ENCODE measurements at places on chromosomes 4 and X.

GRCh38 chr4:185938654-185939053 lies 126.7 kb upstream of the SORBS2 start:
- no peak for DNase-seq

DNA sequence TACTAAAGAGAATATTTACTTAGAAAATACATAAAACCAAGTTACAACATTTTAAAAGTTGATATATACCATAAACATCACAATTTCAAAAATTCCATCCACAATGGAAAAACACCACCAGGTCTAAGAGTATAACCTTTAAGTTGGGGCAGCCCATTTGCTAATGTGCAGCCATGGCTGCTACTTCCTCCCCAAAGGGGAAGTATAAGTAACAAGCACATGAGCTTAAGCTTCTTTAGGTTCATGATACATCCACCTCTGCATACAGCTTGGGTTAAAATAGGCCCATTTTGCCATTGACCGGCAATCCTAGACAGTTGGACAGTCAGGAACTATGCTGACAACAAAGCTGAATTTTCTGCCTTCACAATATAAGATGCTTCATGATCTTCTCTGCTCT lies 16.6 kb upstream of the GASK1B start:
- no peak for DNase-seq

DNA sequence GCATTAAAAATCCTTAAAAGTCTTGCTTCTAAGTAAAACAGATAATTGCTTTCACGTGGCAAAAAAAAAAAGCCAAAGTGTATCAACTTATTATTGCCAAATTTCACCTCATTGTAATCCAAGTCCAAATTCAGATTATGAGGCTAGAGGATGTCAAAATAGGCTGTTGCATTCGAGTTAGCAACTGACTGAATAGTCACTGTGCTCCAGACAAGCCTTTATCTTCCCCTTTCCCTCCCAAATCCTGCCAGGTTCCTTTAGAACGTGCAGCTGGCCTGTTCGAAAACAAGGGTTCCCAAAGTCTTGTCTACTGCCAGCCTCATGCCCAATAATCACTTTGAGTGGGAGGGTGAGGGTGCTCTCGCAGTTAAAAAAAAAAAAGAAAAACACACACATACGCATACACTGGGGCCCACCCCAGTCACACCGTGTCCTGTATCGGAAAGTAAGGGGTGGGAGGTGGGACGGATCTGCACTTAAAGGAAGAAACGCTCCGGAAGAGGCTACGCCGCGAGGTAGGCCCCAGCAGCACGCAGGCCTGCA lies 603 bp downstream of the MAD2L1 start:
- DNase-seq: no peak

- no peak for DNase-seq
Measured at GRCh38 chr4:113468165-113469022, 293.1 kb downstream of the CAMK2D start.

- no peak for DNase-seq
Measured at GRCh38 chrX:15761564-15762191, 23.6 kb downstream of the CA5B start.

DNA sequence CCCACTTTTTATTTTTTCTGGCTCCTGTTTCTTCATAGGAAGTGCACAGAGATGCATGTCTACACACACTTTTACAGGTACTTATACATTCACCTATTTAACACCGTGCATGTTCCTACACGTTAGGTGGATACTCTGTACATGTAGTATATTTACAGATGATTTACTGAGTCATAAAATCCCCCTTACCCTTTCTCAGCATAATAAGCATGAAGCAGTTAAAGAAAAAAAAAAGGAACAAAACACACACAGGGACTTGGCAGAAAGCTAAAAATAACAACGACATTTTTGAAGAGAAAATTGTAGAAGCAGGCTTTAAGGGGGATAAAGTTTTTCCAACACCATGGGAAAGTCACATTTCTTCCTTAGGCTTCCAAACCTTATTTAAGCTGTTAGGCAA lies 96.4 kb upstream of the IQCM start:
- no peak for DNase-seq

DNA sequence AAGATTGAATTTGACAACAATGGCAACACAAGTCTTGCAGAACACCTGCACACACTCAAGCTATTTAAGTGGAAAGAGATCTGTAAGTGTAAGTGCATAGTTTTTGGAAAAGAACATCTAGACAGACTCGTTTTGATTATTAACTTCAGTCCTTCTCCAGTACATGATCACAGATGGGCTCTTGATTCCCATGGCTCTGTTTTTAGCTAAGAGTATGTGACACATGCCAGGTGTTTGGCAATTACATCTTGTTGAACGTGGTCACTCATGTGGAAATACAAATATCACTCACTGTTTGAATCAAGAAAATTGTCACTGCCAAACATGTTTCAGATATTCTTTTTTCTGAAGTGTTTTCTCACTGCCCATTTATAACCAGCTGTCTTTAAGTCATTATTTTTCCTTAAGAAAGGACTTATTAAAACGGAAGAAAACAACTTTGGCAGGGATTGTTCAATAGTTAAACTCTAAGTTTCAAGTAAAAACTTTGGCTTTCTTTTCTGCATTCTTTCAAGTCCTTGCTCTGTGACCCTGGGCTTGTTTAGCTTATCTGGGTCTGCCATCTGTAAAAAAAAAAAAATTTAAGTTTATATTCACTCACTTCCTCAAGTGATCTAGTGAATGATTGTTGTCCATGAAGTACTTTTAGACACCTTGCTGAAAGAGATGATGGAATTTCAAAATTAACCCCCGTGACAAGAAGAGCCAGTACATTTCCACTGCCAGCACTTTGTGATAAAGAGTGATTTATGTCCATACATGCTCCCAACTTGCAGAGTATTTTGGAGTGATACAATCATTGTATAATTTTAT lies 125.4 kb downstream of the ATXN3L start:
- DNase-seq: no peak

DNA sequence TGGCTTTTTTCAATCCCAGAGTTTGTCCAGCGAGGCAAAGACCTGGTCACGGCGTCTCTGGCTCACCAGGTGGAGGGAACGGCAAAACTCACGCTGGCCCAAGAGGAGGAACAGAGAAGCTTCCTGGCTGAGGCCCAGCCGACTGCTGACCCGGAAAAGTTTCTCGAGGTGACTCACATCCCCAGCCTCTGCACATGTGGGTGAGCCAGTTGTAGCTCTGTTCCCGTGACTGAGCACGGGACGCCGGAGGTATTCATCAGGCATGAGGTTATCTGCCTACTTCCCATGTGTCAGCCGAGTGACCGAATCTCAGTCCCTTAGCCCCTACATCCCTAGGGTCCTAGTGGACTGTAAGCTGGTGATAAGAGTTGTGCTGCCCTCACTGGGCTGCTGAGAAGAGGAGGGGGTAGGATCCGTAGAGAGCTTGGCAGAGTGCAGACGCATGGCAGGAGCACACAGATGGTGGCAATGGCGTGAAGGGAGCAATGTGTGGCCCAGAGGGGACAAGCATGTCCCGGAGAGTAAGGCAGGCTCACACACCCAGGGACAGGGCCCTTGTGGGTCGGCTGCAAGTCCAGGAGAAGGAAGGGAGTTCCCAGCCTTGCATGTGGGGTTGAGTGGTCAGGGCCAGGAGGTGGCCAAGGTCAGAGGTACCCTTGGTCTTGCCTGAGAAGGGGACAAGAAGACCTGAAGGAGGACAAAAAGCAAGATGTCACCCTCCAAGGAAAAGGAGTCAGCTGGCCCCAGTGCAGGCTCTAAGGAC lies 42.9 kb downstream of the EVC start:
- DNase-seq: no peak

GRCh38 chrX:129769467-129770154 lies 10.1 kb upstream of the SASH3 start:
- DNase-seq: no peak

DNA sequence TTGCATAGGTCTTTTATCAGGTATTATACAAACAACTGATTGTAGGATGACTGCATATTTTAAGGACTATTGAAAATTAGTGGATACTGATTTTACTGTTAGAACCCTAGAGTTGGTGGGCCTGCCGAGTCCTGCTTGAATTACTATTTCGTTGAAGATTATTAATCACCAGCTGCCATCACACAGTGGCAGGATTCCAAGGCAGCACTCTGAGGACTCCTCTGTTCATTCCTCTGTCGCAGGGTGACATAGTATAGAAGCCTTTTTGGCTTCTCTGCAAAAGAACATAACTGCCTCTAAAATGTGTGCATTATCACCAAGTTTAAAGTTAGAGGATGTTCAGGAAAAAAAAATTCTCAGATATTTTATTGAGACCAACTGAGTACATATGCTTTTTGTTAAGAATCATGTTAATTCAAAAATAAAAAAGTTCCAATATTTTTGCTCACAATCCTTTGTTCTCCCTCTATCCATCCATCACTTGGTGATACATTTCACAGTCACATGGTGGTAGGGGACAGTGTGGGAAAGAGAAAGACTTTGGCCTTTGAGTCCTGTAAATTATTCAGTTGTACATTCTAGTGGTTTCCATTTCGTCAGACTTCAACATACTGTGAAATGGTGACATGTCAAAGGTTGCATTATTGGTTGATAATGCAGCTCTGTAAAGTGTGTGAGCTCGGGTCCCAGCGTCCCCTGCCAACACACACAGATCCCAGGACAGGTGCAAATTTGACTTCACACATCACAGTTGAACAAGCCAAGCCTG lies 332.5 kb downstream of the GRID2 start:
- no peak for DNase-seq

DNA sequence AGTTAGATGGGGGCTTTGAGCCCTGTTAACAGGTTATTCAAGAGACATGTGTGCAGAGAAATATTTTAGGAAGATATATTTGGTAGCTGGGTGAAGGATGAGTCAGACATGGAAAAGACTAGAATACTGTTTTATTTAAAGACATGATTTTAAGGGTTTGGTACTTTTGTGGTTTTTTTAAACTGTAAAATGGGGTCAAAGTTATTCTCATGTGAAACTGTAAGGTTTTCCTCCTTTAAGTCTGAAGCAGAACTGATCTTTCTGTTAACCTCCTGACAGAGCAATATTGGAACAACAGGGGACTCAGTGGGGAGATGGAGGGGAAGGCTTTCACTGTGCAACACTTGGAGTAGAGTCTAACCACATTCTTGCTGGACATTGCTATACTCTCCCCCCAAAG lies 112.4 kb upstream of the LSM6 start:
- no peak for DNase-seq

GRCh38 chr4:111698361-111698760 lies 446.9 kb upstream of the FAM241A start:
- DNase-seq: no peak

GRCh38 chr4:4474476-4474875 lies 67.4 kb downstream of the STX18 start:
- no peak for DNase-seq

- no peak for DNase-seq
Measured at GRCh38 chr4:153731239-153731638, 28.6 kb downstream of the RNF175 start.

GRCh38 chrX:71250841-71251240 lies 3.1 kb downstream of the ZMYM3 start:
- no peak for DNase-seq

- DNase-seq: no peak
Measured at GRCh38 chr4:78150543-78150864, 93.4 kb downstream of the FRAS1 start.

DNA sequence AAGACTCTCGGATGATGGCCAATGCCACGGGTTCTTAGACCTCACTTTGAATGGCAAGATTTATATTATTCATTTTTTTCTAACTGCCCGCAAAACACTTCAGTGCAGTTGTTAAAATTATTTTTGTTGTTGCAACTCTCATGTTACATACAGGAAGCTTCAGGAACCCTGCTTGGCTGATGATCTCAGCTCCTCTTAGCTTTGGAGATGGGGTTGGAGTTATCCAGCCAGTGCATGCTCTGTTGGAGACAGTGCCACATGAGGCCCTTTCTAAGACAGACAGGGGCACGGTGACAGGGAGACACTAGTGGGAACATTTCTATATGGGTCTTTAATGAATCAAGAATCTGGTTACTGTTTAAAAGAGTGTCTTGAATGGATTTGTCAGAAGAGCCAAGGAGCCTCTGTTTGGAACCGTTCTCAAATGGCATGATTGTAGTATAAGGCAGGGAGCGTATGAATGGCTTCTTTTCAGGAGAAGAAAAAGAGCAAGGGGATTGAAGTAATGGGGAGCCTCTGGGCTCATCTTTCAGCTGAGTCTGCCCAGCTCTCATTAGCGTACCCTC lies 61.9 kb upstream of the ENPP6 start:
- DNase-seq: no peak

DNA sequence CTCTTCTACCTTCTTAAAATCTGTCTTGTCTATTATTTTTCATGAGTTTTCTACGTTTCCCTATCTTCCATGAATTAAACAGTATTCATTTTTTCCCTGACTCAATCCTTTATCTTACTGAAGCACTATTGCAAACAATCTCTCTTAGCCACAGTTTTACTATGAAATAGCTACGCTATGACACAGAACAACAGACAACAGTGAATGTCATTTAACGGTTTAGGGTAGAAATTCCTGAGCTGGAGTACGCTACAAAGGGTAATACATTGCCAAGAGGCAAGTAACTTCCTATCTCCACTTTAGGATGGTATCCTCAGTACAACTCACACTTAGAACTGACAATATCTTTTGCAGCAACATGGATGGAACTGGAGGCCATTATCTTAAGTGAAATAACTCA lies 552.6 kb downstream of the INPP4B start:
- no peak for DNase-seq

DNA sequence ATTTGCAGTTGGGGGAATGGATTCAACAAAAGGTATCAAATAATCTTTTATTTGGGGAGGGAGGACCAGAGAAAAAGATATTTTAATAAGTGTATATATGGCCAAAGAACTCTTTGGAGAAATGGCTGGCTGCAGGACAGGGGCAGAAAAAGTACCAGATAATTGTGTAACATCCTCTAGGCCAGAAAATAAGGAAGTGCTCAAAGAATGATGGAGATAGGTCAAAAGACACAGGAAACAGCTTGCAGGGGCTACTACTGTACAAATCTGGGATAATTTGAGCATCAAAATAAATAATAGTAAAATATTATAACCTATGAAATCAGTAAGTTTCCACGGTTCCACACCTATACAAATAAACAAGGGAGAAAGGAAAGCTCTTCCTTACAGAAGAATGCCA lies 34.8 kb downstream of the KLHL5 start:
- no peak for DNase-seq

DNA sequence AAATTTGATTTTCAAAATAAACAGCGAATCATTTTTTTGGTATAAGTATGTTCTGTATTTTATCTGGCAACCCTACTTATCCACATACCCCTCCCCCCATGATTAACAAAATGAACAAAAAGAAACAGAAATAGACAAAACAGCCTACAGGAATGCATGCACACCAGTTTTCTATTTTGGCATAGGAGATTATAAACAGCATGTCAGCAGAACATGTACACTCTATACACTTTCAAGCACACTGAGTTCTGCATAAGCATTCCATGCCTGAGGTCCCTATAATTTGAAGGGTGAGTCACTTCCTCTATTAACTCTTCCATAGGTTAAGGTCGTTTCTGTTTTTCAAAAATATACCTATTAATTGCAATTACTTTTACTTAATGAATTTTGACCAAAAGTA lies 28.0 kb upstream of the ZNF280C start:
- DNase-seq: no peak

- DNase-seq: no peak
Measured at GRCh38 chr4:155592179-155592937, 74.3 kb upstream of the GUCY1A1 start.

- DNase-seq: no peak
Measured at GRCh38 chr4:173041482-173041881, 127.1 kb upstream of the GALNT7 start.

- no peak for DNase-seq
Measured at GRCh38 chrX:31506360-31506759, 434.5 kb upstream of the FTHL17 start.

All from stimulated activated CD8-positive, alpha-beta memory T cell treated with anti-CD3 and anti-CD28 coated beads, Interleukin-7, amount 100 ng/mL, for 1 hour (primary cell).